Suppressor macrophage treated with lipopolysaccharide for 1 hour (primary cell): ENCODE measurements at places on chromosomes 11 and 22.

GRCh38 chr11:60971520-60971919 is at the start of gene CD6:
Gene CD6 (plus strand): TSS chr11:60971680. CDS start chr11:60971866, 186 bp downstream.
- DNase-seq, result no peak

GRCh38 chr11:15208378-15209222 is 93.9 kb downstream of the INSC start:
- peak; percentile 66 for DNase-seq

DNA sequence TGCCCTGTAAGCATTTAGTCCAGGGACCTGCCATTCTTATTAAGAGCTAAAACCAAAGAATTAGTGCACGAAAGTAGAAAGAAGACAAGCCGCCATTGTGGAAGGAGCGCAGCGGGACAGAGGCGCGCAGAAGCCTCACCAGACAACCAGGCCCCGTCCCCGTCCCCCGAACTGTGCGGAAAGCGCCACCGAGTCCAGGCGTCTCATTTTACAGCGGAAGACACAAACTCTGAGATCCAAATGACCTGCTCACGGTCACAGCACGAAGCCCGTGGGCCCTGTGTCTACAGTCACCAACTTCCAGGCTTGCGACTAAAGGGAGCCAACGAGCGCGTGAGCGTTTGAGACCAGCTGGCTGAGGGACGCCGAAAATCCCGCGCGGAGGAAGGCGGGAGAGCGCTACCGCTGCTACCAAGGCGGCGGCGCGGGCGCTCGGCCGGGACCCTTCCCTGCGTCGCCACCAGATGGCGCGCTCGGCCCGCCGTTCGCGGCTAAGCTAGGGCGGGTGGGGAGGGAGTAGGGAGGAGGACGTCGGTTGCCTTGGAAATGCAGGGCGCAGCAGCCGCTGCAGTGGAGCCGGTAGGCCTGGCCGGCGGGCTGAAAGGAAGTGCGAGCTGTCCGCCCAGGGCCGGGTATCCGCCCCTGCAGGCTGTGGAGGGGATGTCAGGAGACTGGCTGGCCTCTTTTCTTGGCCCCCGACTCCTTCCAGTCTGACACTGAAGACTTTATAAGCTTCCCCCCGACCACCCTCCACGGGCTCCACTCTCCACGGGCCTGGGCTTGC is 434 bp upstream of the CCDC83 start:
- DNase-seq, result peak; percentile 95

GRCh38 chr11:61187505-61188130 is 15.7 kb upstream of the PGA3 start:
- DNase-seq, result peak; percentile 82

- DNase-seq, result no peak
These were observed 898.2 kb upstream of the RAG2 start for GRCh38 chr11:37496201-37496600.

- peak; percentile 89 for DNase-seq
These were observed 29.2 kb upstream of the PLET1 start for GRCh38 chr11:112289588-112290492.

DNA sequence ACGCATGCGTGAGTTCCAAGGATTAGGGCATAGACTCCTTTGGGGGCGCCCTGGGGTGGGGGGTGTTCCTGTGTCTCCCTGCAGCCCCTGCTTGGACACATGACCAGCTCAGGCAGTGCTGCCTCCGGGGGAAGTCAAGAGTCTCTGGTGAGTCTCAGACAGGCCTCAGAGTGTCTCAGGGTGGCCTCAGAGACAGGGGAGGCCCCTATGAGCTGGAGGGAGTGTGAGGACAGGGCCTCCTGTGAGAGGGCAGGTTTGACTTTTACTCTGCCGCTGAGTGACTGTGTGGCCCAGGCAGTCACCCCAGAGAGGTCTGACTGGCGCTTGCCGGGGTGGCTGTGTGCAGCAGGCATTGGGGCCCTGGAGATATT is 41.2 kb upstream of the KCNQ1OT1 start:
- DNase-seq, result no peak

DNA sequence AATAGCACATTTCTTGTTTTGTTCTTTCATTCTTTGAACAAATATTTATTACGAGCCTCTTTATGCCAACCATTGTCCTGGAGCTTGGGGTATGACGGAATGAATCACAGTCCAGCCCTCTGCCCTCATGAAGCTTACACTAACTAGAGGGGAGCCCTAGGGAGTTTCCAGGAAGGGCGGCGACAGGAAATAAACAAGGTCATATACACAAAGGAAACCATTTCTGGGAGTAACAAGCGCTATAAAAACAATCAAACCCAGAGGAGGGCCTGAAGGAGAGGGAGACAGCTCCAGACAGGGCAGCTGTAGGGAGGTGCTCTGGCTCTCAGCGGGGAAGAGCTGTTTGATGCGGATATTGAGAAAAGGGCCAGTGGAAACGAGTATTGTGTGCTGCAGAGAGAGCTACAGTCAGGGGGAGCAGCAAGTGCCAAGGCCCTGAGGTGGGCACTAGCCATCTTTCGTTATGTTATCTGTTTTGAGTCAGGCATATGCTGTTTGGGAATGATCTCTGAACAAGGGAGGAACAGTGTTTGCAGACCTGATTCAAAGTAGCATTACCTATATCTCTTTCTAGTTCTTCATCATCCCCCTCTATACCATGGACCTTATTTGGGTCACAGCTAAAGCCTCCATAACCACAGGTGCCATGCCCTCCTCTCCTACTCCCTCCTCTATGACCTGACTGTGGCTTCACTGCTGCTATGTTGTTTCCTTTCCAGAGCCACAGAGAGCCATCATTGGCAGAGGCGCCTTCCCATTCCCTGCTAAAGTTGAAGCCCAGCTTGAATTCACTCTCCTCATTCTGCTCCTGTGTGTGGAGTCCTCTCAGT is 15.3 kb upstream of the ZBTB16 start:
- peak; percentile 10 for DNase-seq

DNA sequence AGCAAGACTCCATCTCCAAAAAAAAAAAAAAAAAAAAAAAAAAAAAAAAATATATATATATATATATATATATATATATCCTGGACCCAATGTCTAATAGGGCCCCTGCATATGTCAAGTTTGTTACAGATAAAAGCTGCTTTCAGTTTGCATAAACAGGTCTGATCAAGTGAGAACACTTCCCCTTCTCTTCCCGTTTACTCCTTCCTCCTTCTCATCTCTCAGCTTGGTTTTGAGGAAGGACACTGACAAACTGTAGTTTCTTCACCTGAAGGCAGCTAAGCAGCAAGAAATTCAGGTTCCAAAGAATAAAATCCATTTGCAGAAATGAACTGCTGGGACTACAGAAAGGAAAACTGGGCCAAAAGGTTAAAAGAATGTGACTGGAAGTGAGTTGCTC is 11.7 kb downstream of the THOC5 start:
- DNase-seq, result peak; percentile 29

DNA sequence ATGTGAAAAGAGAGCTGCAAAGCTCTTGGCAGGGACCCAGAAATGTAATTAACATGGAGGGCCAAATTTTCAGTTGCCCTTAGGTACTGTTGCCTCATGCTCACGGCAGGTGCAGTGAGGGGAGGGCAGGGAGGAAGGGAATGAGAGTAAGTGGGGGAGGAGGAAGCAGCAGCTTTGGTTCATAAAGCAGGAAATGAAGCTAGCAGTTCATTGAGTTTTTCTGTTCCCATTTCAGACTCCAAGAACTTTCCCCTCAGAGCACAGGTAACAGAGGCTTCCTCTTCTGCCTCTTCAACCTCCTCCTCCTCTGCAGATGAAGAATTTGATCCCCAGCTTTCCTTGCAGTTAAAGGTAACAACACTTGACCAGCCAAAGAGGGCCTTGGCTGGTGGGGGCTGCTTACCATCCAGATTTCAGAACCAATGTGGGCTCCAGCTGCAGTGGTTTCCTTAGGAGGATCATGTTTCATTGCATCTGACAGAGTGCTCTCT is 57.9 kb upstream of the PARVA start:
- no peak for DNase-seq

DNA sequence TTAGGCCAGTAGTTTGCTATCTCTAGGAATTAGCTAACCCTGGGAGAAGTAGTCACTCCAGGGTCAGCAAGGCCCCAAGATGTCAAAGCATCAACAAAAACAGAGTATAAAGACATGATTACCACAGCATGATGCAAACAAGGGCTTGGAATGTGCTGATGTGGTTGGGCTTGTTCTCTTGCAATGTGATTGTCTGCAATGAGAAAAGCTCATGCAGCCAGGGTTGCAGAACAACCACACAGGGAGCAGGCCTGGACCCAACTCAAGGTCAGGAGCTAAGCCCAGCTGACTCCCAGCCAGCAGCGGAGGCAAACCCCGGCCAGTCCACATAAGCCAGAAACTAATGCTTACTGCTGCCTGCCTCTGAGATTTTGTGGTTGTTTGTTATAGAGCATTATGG is 132.4 kb upstream of the ZC3H12C start:
- no peak for DNase-seq

DNA sequence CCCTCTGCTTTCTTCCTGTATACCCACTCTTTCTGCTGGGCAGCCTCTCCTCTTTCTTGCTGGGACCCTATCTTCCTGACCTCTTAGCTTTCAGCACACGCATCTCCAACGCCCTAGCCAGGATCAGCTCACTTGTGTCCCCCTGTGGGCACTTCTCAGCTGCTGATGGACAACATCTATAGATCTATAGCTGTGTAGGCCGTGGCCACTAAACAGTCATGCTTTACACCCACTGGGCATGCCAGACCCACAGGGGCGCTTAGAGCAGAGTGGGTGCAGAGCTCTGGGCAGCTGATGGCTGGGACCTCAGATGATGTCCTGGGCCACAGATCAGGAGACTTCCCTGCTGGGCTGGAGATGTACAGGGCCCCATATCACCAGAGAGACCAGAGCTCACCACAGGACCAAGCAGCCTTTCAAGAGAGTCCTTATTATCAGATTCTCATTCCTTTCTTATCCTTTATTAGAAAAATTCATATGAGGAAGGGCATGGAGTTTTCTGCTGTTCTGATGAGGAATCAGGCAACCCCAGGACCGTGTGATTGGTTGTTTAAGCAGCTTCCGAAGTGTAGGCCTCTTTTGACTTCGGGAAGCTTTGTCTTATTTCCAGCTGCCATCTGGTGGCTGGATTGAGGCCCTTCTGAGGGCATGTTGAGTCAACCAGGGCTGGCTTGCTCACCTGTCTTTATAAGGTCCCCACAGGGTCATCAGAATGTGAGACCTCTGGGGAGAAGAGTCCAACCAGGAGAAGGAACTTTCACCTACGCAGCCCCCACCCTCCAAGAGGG is 60.5 kb downstream of the OSBP2 start:
- DNase-seq, result peak; percentile 83

DNA sequence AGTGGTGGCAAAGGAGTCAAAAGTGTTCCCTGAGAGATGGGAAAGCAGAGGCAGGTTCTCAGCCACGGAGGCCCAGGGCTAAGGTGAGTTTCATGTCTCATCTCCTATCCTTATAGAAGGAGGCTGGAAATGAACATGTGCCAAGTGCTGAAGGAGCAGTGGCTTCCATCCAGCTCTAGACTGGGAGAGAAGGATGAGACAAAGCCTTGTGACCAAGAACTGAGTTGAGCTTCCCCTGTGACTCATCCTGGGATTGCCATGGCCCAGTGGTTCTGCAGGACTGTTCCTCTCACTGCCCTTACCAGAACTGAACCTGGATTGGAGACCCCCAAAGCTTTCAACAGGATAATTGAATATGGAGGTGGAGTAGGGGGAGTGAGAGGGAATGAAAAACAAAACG is 16.7 kb upstream of the OR9Q1 start:
- peak; percentile 11 for DNase-seq

GRCh38 chr22:44878483-44879300 is 126.3 kb downstream of the ARHGAP8 start:
- DNase-seq, result no peak

DNA sequence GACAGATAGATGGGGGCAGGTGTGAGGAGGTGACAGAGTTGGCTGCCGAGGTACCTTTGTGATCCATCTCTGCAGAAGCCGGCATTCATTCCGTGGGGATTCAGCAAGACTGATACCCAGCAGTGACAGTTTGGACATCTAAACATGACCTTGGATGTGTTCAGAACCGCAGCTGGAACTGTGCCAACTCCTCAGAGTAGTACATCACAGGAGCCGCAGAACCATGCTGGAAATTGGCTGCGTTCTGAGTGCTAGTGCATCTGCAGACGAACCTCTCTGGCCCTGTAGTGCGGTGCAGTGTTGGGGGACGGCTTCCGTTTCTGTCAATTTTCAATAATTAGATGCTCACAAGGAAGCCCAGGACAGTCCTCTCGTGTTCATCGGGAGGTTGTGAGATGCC is 772.1 kb downstream of the NTM start:
- no peak for DNase-seq

- DNase-seq, result peak; percentile 72
These were observed 40.3 kb downstream of the BUD13 start for GRCh38 chr11:116732271-116733042.

DNA sequence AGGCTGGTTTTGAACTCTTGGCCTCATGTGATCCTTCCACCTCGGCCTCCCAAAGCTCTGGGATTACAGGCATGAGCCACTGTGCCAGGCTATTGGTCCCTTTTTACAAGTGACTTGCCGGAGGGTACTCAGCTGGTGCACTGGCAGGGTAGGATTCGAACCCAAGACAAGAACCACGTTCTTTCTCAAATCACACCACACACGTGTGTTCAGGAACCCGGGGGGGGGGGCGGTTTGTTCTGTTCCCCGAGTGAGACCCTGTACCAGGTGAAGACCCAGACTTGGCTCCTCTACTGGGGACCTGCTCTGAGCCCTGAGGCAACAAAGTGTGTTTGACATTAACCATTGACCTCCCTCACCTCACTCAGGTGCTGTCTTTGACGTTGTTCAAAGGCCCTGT is 3.8 kb upstream of the YWHAH start:
- DNase-seq, result no peak

DNA sequence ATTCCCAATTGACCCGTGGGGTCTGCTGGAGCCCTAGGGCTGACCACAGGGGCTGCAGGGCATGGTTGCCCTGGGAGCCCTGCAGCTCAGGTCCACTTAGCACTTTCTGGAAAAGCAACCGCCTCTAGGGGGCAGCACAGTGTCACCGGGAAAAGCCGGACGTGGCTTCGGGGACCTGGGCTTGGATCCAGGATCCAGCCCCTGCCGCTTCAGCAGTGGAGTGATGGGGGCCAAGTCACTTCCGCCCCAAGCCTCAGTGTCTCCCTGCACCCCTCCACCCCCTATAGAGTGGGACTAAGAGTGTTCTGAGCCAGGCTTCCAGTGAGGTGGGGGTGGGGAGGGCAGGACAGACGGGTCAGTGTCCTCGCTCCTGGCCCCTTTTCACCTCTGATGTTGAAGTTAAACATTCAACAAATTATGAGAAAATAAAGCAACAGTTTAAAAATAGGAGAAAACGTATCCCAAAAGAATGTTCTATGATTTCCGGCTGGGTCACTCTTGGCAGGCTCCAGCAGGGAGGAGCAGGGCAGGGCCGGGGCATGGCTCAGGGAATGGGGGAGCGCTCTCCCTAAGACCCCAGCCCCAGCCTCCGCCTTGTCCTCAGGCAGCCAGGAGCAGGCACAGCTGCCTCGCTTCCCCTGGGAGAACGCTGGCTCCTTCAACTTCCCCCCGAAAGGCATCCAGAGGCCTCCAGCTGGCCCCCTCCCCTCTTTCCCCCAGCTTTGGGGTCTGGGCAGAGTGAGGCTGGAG is 96.5 kb upstream of the FGF3 start:
- peak; percentile 74 for DNase-seq

- peak; percentile 37 for DNase-seq
These were observed 8.1 kb upstream of the PDE3B start for GRCh38 chr11:14635546-14635945.

GRCh38 chr11:65334696-65335295 is 1.1 kb downstream of the DPF2 start:
- DNase-seq, result no peak

- DNase-seq, result no peak
These were observed 11.3 kb downstream of the EED start for GRCh38 chr11:86255896-86256295.
